ENCODE measurements at places on chromosomes 4 and X.

GRCh38 chr4:3864742-3865721 is 98.8 kb downstream of the ADRA2C start:
- DNase-seq = peak; percentile 5

- DNase-seq = no peak
These were observed 3.1 kb upstream of the TSPAN5 start for GRCh38 chr4:98661371-98662054.

- DNase-seq = no peak
These were observed 1.8 kb downstream of the CA5B start for GRCh38 chrX:15739886-15740285.

GRCh38 chr4:6331018-6331417 is 61.4 kb downstream of the WFS1 start:
- no peak for DNase-seq

GRCh38 chrX:31126205-31126604 is 54.4 kb upstream of the FTHL17 start:
- no peak for DNase-seq

DNA sequence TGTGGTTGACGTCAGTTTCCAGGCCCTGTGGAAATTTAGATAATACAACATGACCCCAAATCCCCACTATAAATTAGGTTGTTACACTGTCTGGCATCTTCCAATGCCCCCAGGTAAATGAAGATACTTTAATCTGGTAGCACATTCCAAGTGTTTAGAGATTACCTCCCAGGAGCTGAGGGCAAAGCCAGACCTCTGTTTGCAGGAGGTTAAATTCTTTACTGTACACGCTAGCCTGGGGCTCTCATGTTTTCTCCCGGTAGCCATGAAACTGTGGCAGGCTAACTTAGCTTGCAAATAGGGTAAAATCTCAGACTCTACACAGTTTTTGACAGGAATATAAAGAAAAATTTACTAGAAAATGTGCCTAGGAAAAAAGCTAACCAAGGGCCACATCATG is 450.0 kb downstream of the PDGFC start:
- no peak for DNase-seq

DNA sequence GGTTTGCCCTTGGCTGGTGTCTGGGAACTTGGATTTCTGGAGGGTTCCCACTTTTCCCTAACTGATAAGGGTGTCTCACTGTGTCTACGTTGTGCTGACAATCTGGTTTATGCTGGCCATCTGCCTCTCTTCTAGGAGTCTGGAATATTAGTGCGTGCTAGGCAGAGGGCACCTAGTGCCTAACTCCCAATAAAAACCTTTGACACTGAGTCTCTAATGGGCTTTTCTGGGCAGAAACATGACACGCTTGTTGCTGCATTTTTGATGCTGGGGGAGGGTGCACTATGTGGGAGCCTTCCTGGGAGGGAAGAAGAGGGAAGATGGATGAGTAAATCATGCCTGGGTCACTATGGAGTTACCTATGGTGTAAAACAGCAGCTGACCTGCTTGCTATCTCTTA is 16.3 kb upstream of the ZNF41 start:
- DNase-seq = no peak

DNA sequence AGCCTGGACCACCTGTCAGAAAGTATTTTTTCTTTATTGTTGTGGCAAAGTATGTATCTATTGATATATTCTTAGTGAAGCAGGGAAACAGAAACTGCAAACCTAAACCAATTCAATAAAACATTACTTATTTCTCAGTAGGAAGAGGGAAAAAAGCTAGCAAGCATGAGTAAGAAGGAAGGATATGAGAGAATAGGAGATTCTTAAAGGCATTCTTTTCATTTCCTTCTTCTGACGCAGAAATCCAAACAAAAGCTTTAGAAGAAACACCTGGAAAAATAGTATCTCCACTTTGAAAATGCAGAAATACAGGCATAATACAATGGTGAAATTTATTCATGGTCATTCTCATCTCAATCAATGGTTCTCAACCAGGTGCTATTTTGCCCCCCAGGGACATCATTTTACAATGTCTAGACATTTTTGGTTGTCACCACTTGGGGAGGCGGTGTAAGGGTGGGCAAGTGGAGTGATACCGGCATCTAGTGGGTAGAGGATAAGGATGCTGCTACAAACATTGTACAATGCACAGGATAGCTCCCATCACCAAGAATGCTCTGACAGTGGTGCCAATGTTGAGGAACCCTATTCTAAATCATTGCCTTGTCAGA is 21.7 kb upstream of the ATXN3L start:
- no peak for DNase-seq

Measured in right hindlimb (tissue), 1 donor.